ENCODE measurements at places on chromosomes 2 and 18.

DNA sequence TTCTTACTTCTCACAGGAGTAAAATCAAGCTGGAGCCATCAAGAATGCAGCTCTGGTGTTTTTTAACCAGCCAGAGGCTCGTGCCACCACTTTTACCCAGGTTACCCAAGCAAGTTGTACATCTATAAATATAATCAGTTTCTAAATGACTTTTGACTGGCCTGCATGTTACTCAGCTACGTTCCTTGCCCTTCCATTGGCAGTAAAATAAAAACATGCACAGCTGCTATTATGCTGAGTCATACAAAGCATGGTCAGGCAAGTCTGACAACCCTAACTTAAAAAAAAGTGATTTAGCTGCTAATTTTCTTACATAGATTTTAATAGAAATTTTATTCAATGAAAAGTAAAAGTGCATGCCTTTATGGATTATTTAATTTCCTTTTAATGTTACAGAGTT, 111.7 kb upstream of the CSRNP3 start:
- DNase-seq: no peak

DNA sequence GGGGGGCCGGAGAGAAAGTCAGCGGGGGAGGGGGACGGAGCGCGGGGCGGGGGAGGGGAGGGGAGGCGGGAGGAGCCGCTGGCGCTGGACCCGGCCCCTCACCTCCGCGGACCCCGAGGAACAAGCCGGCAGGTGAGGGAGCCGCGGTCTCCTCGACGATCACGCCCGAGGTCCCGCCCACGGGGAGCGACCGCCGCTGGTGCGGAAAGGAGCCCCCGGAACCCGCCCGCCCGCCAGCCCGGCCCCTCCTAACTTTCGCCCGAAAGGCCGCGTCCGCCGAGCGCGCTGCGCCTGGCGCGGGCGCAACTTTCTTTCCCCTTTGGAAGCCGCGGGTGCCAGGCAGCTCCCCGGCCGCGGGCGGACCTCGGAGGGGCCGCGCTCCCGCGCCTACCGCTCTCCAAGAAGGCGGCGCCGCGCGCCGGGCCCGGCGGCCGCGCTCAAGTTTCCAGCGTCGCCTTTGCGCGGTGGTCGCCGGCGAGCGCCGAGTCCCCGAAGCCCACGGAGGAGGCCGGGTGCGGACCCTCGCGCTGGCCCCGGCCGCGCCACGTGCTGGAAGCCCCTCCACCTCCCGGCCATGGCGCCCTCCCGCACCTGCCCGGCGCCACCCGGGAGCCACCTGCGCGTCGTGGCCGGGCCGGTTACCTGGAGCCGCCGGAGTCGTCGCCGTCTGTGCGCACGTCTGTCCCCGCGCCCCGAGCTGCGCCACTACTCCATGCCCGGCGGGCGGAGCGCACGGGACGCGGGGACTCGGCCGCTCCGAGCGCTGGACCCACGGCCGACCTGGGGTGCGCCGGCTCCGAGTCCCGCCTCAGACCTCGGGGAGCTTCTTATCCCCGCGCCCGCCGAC, at the start of gene ALKAL2:
Gene ALKAL2 (minus strand): TSS at position 181 of the 847 bp plus-strand sequence. CDS start 256 bp downstream, outside the sequence.
- no peak for DNase-seq

DNA sequence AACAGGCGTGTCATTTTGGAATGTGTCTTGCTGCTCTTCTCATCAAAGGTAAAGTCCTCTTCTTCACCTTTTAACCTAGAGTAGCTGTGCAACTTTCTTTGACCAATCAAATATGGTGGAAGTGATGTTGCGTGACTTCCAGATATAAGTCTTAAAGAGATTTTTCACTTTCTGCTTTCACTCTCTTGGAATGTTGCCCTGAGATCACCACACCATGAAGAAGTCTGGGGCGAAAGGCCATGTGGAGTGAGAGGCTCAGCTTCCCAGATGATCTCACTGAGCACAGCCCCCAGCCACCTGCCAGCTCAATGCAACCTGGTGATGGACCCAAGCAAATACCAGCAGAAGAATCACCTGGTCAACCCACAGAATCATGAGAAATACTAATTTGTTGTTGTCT, 7.1 kb upstream of the GALNT3 start:
- DNase-seq: no peak

- no peak for DNase-seq
Measured at GRCh38 chr2:193153576-193153975, 958.8 kb upstream of the TMEFF2 start.

DNA sequence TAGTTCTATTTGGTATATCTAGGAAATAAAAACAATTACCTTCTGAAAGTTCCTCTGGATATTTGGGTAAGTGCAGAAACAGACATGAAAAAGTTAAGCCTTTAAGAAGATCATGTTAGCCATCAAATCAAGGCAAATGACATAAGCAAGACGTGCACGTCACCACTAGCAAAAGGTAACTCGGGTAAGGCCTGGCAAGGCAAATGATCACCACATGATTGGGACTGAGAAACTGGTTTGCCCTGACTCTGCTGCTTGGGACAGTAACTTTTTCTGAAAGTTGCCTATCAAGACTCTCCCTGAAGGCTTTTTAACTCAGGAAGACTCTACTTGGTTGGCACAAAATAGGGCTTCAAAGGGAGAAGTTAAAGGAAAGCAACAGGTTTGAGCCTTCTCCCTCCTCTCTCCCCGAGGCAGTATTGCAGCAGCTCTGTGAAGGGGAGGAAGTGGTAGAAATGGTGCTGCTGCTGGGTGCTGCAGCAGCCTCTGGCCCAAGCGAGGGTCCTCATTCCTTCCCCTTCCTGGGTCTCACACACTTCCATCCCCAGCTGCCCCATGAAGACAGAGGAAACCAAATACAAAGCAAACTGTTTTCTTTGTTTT, 17.1 kb upstream of the TMEM237 start:
- DNase-seq: no peak

GRCh38 chr2:214244847-214245246, 166.0 kb upstream of the VWC2L start:
- DNase-seq: no peak

- no peak for DNase-seq
Measured at GRCh38 chr2:69931832-69932595, 17.1 kb downstream of the MXD1 start.

GRCh38 chr18:31489311-31489710, 8.7 kb upstream of the DSG2 start:
- no peak for DNase-seq

- DNase-seq: no peak
Measured at GRCh38 chr2:25330273-25330672, 11.5 kb downstream of the DNMT3A start.

Data from stimulated activated CD4-positive, alpha-beta T cell treated with anti-CD3 and anti-CD28 coated beads, Interleukin-2, amount 100 ng/mL, for 48 hours (primary cell).